Activated CD4-positive, alpha-beta T cell treated with anti-CD3 and anti-CD28 coated beads, Interleukin-2, amount 50 U/mL, for 16 hours (primary cell): ENCODE measurements at places on chromosomes 6 and 20.
A peak's percentile ranks its signal among the peaks of the same experiment; 100 is the strongest.

- no peak for DNase-seq
These were observed 109.1 kb downstream of the UTRN start for GRCh38 chr6:144394210-144394609.

DNA sequence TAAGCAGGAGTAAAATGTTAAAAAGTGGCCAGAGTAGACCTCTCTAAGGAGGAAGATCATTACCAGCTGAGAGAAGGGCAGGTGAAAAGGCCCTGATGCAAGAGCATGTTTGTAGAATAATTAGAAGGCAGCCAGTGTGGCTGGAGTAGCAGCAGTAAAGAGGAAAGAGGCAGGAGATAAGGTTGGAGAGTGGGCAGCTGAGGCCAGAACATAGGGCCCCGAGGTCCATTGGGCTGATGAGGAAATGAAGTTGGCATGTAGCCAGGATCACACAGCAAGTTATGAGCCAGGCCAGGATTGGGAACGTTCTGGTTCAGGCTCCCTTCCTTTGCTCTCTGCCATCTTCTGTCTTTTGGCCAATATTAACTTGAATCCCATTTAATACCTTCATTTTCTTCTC is 51.6 kb downstream of the RALY start:
- no peak for DNase-seq

DNA sequence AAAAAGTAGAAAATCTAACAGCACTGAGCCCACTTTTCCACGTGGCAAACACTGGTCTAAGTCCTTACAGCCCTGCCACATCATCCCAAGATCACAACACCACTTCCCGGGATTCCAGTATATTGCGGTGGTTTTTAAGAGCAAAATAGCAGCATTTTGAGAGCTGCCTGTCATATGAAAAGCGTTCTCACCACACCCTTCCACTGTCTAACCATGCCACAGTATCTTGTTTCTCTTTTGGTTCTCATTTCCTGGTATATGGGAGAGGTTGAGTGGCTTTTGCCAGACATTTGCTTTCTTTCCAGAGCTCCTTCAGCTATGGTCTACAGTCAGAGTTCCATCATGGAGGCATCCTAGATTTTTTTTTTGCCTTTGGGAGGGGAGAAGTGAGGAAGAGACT is 243.0 kb downstream of the TSHZ2 start:
- peak; percentile 57 for DNase-seq

DNA sequence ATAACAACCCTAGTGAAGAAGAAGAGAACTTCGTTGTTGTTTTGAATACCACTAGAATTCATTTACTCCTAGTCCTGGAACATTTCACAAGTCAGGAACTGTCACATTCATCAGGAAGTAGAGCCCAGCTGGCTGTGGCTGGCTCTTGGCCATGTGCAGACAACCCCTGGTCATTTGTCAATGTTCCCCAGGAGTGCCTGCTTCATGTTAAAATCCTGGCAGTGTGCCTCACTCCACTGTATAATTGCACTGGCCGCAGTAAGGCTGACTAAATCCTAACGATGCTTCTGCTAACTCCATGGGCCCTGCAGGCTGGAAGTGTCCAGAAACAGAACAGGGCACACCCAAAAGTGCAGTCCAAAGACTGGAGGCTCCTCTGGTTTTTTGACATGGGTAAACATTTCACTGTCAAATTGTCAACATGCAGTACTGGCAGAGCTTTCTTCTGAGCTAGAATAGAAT is 41.5 kb upstream of the ADGRF1 start:
- no peak for DNase-seq

DNA sequence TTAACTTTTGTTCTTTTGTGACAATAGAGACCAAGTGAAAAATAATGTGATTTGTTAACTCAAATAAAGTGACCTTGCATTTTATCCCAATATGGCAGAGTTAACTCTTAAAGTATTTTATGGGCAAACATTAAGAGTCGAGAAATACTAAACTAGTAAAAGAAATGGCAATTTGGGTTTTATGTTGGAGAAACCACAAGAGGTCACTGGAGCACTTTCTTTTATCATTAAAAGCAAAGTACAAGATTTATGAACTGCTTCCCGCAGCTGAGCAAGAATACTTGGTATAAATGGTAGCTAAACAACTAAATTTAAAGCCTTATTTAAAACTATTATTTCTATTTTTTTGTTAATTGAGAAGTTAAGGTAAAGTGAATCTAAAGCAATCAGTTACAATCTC is 33.5 kb upstream of the MCM9 start:
- peak; percentile 15 for DNase-seq

- DNase-seq, result no peak
These were observed 19.4 kb upstream of the CCN5 start for GRCh38 chr20:44695674-44696300.

- DNase-seq, result no peak
These were observed 253.6 kb downstream of the ARID1B start for GRCh38 chr6:157030755-157031154.

DNA sequence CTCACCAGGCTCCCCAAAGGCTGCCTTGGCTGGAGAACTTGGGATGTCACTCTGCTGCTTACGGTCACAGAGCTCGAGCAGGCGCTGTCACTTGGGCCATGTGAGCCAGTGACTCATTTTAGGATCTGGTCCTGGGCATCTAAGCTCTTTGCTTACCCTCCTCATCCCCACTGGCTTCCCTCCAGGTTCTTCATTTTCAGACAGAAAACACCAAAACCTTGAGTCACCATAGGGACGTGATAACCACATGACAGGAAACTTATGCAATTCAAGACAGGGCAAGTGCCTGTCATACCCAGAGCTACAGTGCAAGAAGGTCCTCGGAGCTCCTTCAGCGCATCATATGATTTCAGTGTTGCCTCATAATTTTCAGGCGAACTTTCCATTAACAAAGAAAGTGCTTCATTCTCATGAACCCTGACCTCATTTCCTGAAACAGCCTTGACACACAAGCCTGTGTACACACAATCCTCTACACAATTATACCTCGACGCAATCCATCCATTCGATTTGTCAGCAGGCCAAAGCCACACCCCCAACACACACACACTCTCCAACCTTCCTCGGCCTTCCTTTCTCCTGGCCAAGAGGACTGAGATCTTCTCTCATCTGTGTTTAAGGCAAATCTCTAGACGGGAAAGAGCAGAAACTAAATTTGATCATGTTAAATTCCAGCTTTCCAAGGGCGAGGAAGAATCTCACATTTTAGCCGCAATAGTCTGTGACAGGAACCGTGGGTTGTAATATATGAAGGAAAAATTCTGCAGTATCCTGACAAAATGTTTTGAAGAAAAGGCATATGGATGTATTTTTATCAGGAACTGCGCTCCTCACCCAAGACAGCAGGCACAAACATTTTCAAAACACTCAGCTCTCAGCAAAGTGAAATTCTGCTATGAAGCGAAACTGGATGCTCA is 25.3 kb downstream of the TBC1D7 start:
- peak; percentile 96 for DNase-seq
